ENCODE measurements at places on chromosomes 6 and 20.

DNA sequence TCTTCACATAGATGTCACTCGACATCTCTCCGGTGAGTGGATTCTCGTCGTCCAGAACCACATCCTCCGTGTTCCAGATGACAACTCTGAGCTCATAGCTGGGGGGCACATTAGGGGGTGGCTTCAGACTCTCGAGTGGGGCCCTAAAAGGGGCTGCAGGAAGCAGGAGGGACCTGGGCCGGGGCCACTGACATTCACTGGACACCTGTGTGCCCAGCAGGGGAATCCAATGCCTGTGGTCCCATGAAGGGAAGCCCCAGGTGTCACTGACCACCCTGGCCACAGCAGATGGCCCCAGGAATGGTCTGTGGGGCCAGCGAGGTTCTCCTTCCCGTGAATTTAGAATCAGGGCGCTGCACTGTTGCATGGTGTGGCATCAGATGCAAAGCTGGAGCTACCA, 18.7 kb downstream of the ERGIC3 start:
- no peak for DNase-seq

DNA sequence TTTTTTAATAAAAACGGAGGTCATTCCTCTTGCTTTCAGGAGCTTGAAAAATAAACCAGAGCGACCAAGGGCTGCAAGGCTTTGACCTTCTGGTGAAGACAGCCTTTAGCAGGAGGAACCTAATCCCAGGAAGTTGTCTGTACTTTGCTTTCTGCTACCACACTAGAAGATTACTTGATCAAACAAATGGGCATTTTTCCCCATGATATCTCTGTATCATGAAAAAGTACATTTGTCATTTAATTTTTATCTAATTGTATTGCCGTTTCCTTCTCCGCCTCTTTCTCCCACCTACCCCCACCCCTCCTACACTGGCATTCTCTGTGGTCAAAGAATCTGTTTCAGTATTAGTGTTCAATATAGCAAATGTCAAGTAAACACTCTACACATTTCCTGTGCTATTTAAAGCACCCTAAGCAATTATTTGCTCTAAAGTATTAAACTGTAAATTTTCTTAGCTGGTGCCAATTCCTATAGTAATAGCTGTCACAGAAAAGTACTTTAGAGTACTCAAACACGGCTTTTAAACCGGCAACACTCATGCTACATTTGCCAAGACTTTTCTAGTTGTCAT, 29.7 kb downstream of the ATXN1 start:
- DNase-seq = no peak

GRCh38 chr6:144580771-144581170, 295.6 kb downstream of the UTRN start:
- DNase-seq = no peak

- DNase-seq = peak; percentile 27
Measured at GRCh38 chr6:124798942-124799496, 163.2 kb upstream of the RNF217 start.

GRCh38 chr6:35397806-35398418, 54.2 kb upstream of the FANCE start:
- DNase-seq = no peak

- no peak for DNase-seq
Measured at GRCh38 chr6:55704421-55704820, 125.4 kb upstream of the HMGCLL1 start.

GRCh38 chr6:112983713-112984261, 636.7 kb downstream of the RFPL4B start:
- no peak for DNase-seq

- DNase-seq = peak; percentile 54
Measured at GRCh38 chr20:52410182-52410647, 218.6 kb upstream of the ZFP64 start.

DNA sequence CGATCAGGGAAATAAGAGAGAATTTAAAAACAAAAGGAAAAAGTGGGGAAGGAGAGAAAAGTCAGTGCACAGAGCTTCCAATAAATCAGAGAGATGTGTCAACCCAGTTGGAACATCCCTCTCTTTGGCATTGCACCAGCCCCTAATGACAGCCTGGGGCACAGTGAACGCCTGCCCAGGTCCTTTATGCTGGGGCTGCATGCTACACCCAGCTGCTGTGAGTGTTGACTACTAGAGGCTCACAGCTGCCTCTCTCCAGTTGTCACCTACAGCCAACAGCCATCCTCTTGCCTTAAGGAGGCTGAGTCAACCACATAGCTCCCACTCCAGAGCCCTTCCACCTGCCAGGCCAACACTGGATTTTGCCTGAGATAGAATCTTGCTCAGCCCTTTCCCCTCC, 19.0 kb downstream of the OR2H2 start:
- DNase-seq = no peak

DNA sequence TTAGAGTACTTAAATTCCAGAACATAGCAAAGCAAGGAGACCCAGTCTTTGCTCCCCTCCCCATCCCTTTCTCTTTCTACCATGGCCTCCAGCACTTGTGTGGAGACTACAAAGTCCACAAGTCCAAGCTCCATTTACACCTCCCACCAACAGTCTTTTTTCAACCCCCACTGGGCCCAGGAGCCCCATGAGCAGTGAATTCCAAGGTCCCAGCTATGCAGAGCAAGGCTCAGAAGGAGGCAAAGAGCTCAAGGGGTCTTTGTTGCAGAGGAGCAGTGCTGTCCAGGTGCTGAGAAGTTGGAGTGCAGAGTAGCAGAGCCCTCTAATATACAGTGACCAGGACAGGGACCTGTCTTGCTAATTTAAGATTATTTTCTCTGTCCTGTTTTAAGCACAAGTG, 9.0 kb downstream of the PAK5 start:
- DNase-seq = no peak

- DNase-seq = peak; percentile 2
Measured at GRCh38 chr20:25054995-25055629, 2.8 kb downstream of the ACSS1 start.

- DNase-seq = peak; percentile 26
Measured at GRCh38 chr6:43308101-43308989, at the start of gene CRIP3. Gene CRIP3, minus strand, starts transcription at chr6:43308826. Its CDS starts 34 bp downstream, at chr6:43308792.

- no peak for DNase-seq
Measured at GRCh38 chr6:90126181-90126580, 170.5 kb downstream of the BACH2 start.

DNA sequence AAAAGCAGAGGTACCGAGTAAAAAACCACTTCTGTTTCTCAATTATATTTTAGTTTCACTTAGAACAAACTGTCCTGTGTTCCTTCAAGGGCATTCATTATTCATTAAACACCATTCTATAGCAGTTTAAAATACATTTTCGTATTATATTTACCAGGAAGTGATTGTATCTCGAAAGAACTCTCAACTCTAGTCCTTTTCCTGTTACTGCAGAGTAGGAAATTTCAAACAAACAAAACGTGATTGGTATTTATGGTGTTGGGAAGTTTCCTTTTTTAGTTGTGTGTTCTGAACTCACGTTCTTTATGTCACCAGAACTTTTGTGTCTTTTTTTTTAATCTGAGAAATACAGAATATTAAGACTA, 139.5 kb upstream of the BTBD3 start:
- no peak for DNase-seq

- DNase-seq = no peak
Measured at GRCh38 chr6:139565591-139565990, 191.1 kb upstream of the CITED2 start.

- no peak for DNase-seq
Measured at GRCh38 chr6:89022798-89023197, 57.8 kb upstream of the PNRC1 start.

GRCh38 chr20:63648190-63648589, 5.0 kb downstream of the STMN3 start:
- no peak for DNase-seq

DNA sequence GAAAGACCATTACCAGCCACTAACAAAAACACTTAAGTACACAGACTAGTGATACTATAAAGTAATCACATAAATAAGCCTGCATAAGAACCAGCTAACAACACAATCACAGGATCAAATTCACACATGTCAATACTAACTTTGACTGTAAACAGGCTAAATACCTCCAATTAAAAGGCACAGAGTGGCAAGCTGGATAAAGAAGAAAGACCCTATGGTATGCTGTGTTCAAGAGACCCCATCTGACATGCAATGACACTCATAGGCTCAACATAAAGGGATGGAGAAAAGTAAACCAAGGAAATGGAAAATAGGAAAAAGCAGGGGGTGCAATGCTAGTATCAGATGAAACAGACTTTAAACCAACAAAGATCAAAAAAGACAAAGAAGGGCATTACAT, 631.8 kb upstream of the NOX3 start:
- DNase-seq = no peak

- DNase-seq = no peak
Measured at GRCh38 chr6:73823046-73823735, 127.2 kb downstream of the CD109 start.

GRCh38 chr6:99811636-99812035, 182.4 kb downstream of the MCHR2 start:
- no peak for DNase-seq
